ENCODE measurements at places on chromosomes 6 and 20.

GRCh38 chr6:159008656-159009288 lies 8.8 kb upstream of the RSPH3 start:
- DNase-seq = no peak
- peaks cover 18% of the 10 kb centered on the region for H3K4me1 ChIP-seq
- no peaks in the 10 kb centered on the region for H3K27me3 ChIP-seq
- no peak overlapping the region for H3K27ac ChIP-seq

DNA sequence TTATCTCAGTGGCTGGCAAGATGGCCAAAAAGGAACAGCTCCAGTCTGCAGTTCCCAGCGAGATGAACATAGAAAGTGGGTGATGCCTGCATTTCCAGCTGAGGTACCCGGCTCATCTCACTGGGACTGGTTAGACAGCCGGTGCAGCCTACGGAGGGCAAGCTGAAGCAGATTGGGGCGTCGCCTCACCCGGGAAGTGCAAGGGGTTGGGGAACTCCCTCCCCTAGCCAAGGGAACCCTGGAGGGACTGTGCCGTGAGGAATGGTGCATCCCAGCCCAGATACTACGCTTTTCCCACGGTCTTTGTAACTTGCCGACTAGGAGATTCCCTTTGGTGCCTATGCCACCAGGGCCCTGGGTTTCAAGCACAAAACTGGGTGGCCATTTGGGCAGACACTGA lies 324.7 kb downstream of the GJA1 start:
- H3K27me3 ChIP-seq = no peaks in the 10 kb centered on the region
- H3K4me1 ChIP-seq = no peaks in the 10 kb centered on the region
- H3K27ac ChIP-seq = no peak overlapping the region
- H3K4me3 ChIP-seq = no peak overlapping the region

DNA sequence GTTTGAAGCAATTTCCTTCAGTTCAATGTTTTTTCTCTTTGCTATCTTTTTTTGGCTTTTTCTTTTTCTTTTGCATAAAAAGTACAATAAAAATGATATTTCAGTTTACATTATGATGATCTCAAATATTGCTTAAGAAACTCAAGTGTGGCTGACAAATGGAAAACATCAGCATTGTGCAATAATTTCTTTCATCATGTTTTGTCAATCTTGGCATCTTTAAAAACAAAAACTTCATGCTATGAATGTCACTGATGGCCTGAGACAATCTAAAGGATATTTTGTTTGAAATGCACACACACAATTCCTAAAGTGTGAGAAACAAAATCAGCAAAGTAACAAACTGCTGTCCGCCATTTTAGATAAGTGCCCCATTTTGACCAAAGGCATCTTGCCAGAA lies 13.9 kb upstream of the MTCL3 start:
- peaks cover 21% of the 10 kb centered on the region for H3K27me3 ChIP-seq
- DNase-seq = no peak
- H3K4me1 ChIP-seq = no peaks in the 10 kb centered on the region
- H3K36me3 ChIP-seq = no peaks in the 10 kb centered on the region

- no peak overlapping the region for H3K4me3 ChIP-seq
- H3K27ac ChIP-seq = no peak overlapping the region
- no peaks in the 10 kb centered on the region for H3K4me1 ChIP-seq
- no peaks in the 10 kb centered on the region for H3K27me3 ChIP-seq
- DNase-seq = no peak
Observed at GRCh38 chr6:124872361-124873065, 89.7 kb upstream of the RNF217 start.

GRCh38 chr6:133954657-133955576 lies 1.9 kb downstream of the TBPL1 start:
- no peak overlapping the region for H3K27ac ChIP-seq
- no peak for DNase-seq
- H3K4me3 ChIP-seq = no peak overlapping the region
- no peaks in the 10 kb centered on the region for H3K27me3 ChIP-seq
- no peaks in the 10 kb centered on the region for H3K36me3 ChIP-seq
- peaks cover 48% of the 10 kb centered on the region for H3K4me1 ChIP-seq

- no peak overlapping the region for H3K27ac ChIP-seq
- no peaks in the 10 kb centered on the region for H3K27me3 ChIP-seq
- H3K4me3 ChIP-seq = no peak overlapping the region
Observed at GRCh38 chr6:152783217-152783878, 32.8 kb downstream of the VIP start.

DNA sequence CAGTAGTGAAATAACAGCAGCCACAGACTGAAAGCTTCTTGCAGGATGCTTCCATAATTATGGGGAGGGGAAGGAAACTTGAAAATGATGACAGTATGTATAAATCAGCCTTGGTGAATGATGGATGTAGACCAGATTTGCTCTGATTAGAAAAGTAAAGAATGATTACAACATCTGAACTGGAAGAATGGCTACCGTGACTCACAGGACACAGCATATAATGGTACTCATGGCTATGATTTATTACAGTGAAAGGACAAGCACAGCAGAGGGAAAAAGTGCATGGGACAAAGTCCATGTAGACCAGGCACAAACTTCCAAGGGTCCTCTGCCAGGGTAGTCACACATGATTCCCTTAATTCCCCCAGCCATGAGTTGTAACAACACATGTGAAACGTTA lies 70.7 kb upstream of the POPDC3 start:
- no peak for DNase-seq
- H3K36me3 ChIP-seq = no peaks in the 10 kb centered on the region
- no peaks in the 10 kb centered on the region for H3K4me1 ChIP-seq
- no peaks in the 10 kb centered on the region for H3K27me3 ChIP-seq
- no peak overlapping the region for H3K27ac ChIP-seq

DNA sequence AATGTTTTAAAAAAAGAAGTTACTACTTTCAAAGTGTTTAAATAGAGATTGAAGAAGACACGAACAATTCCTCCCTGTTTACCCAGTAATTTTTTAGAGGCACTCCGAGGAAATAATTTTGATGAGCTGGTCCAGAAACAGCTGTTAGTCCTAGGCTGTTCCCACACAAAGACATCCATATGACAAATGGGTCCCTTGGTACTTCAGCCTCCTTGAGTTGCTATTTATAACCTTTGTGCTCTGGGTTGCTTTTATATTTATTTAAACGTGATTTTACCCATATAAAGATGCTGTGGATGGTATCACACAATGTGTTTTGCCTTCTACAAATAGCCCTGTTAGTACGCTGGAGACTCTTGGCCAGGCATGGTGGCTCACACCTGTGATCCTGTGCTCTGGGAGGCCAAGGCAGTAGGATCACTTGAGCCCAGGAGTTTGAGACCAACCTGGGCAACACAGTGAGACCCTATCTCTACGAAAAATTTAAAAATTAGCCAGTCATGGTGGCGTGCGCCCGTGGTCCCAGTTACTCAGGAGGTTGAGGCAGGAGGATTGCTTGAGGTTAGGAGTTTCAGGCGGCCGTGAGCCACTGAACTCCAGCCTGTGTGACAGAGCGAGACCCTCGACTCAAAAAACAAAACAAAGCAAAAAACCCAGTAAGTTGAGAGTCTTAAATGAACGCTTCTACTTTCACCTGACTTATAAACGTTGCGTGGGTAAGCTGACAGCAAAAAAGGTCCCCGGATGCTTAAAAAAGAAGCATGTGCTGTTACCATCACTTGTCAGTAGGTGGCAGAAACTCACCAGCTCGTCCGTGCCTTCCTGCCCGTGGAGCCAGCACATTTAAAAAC lies 56.9 kb upstream of the ARMH2 start:
- peak overlapping the region; percentile 0 for H3K27ac ChIP-seq
- peaks cover 15% of the 10 kb centered on the region for H3K36me3 ChIP-seq
- H3K27me3 ChIP-seq = no peaks in the 10 kb centered on the region
- peak; percentile 50 for DNase-seq
- H3K4me3 ChIP-seq = no peak overlapping the region

- H3K36me3 ChIP-seq = peaks cover 44% of the 10 kb centered on the region
- no peak overlapping the region for H3K4me3 ChIP-seq
- no peak overlapping the region for H3K27ac ChIP-seq
- peaks cover 23% of the 10 kb centered on the region for H3K4me1 ChIP-seq
Observed at GRCh38 chr20:49938173-49939163, 2.3 kb downstream of the RNF114 start.

DNA sequence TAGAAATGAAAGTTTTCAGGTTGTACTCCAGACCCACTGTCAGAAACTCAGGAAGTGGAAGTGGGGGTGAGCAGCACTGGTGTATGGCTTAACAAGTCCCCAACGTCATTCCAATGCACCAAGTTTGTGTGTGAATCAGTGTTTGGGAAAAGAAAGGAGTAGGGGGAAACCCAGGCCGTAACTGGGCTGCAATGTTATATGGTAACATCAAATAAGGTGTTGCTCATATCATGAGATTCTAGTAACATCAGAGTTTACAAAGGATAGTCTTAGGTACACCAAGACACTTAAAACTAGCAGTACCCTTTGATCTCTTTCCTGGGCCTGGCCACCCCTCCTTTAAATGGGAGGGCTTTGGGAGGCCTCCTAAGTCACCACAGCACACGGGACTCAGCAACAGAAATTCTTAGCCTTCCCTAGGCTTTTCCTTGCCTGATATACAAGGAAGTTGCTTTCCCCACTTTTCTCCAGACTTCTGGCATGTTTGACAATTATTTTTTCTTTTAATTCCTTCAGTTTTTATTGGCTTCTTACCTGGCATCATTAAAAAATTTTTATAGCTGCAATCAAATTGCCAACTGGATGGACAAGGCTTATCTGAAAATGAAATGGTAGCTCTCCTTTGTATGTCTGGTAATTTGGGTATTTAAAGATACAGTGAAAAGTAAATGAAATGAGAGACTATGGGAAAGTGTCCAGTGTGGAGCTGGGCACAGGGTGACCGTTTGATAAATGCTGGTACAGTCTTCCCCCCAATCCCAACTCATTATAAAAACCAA lies 15.1 kb downstream of the E2F3 start:
- no peak overlapping the region for H3K4me3 ChIP-seq
- H3K27me3 ChIP-seq = no peaks in the 10 kb centered on the region
- H3K4me1 ChIP-seq = peaks cover 14% of the 10 kb centered on the region

DNA sequence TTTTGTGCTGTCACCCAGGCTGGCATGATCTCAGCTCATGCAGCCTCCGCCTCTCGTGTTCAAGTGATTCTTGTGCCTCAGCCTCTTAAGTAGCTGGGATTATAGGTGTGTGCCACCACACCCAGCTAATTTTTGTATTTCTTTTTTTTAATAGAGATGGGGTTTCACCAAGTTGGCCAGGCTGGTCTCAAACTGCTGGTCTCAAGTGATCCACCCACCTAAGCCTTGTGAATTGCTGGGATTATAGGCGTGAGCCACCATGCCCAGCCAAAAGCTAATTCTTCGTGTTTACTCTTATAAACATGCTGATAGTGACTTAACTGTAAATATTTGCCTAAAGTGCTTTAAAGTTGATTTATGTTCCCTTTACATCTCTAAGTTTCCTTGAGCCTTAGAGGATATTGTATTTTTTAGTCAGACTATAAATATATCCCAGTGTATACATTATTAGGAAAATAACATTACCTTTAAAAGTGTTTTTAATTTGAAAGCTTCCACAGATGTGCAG lies 91.7 kb downstream of the COL21A1 start:
- H3K36me3 ChIP-seq = no peaks in the 10 kb centered on the region
- no peak overlapping the region for H3K27ac ChIP-seq
- no peak for DNase-seq
- H3K4me1 ChIP-seq = no peaks in the 10 kb centered on the region

DNA sequence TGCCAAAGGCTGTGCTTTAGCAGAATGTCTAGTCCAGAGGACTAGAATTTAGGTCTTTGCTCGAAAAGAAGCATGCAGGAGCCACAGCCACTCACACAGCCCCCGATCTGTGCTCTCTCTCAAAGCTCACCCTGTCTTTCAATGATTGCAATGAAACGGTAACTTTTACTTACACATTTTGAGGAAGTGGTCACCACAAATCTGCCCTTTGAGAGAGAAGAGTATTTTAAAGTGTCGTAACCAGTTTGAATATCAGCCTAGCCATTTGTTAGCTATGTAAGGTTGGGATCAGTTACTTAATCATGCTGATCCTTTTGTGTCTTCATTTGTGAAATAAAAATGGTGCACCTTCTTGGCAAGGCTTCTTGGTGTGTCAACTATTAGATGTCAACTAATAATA lies 209.0 kb downstream of the TFAP2A start:
- no peaks in the 10 kb centered on the region for H3K4me1 ChIP-seq
- no peaks in the 10 kb centered on the region for H3K36me3 ChIP-seq
- H3K27ac ChIP-seq = no peak overlapping the region

GRCh38 chr6:90249458-90249857 lies 47.2 kb downstream of the BACH2 start:
- H3K36me3 ChIP-seq = no peaks in the 10 kb centered on the region
- no peak overlapping the region for H3K4me3 ChIP-seq
- no peaks in the 10 kb centered on the region for H3K27me3 ChIP-seq
- DNase-seq = no peak
- H3K4me1 ChIP-seq = no peaks in the 10 kb centered on the region

GRCh38 chr6:72649032-72649984 lies 27.4 kb downstream of the KCNQ5 start:
- H3K4me1 ChIP-seq = no peaks in the 10 kb centered on the region
- no peak overlapping the region for H3K4me3 ChIP-seq
- no peaks in the 10 kb centered on the region for H3K27me3 ChIP-seq
- no peaks in the 10 kb centered on the region for H3K36me3 ChIP-seq

GRCh38 chr6:32224696-32225095 lies 829 bp upstream of the NOTCH4 start:
- peaks cover 6% of the 10 kb centered on the region for H3K4me1 ChIP-seq
- peaks cover 13% of the 10 kb centered on the region for H3K36me3 ChIP-seq
- peak overlapping the region; percentile 92 for H3K27ac ChIP-seq
- no peaks in the 10 kb centered on the region for H3K27me3 ChIP-seq
- DNase-seq = no peak

- H3K36me3 ChIP-seq = no peaks in the 10 kb centered on the region
- H3K27ac ChIP-seq = no peak overlapping the region
- no peak for DNase-seq
- H3K4me1 ChIP-seq = no peaks in the 10 kb centered on the region
Observed at GRCh38 chr20:20219016-20219415, 148.9 kb upstream of the INSM1 start.

- no peak for DNase-seq
- H3K4me3 ChIP-seq = no peak overlapping the region
- peaks cover 19% of the 10 kb centered on the region for H3K4me1 ChIP-seq
- no peaks in the 10 kb centered on the region for H3K27me3 ChIP-seq
Observed at GRCh38 chr6:41770381-41771057, 9.2 kb downstream of the FRS3 start.

DNA sequence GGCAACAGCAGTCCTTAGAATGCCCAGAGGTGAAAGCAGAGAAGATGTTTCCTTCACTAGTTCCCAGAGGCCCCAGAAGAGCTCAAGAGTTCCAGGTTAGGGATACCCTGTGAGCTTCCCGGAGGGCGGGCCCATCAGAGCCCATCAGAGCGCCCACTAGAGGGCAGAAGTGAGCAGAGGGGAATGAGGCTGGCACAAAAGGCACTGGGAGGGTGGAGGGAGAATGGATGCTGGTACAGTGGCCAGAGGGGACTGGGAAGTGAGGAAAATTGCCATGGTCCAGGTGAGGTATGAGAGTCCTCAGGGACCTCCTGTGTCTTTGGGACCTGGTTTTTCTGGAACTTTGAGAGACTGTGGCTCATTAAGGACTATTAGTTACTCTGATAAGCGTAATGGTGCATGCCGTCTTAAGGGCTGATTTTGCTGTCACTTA lies 57.3 kb downstream of the LINC00237 start:
- H3K4me1 ChIP-seq = no peaks in the 10 kb centered on the region
- no peak for DNase-seq
- H3K4me3 ChIP-seq = no peak overlapping the region
- no peaks in the 10 kb centered on the region for H3K27me3 ChIP-seq
- no peaks in the 10 kb centered on the region for H3K36me3 ChIP-seq

GRCh38 chr6:16572317-16572716 lies 188.9 kb downstream of the ATXN1 start:
- no peaks in the 10 kb centered on the region for H3K4me1 ChIP-seq
- no peak overlapping the region for H3K27ac ChIP-seq
- DNase-seq = no peak
- no peaks in the 10 kb centered on the region for H3K36me3 ChIP-seq

Measured in heart left ventricle (tissue), 16 donors.